Stimulated activated naive B cell treated with anti-CD40 and anti-IgM and Interleukin-4, amounts not matched to agents 10 μg/mL and 1 μg/mL and 100 μg/mL, for 72 hours (primary cell): ENCODE measurements at places on chromosomes 13 and 19.

DNA sequence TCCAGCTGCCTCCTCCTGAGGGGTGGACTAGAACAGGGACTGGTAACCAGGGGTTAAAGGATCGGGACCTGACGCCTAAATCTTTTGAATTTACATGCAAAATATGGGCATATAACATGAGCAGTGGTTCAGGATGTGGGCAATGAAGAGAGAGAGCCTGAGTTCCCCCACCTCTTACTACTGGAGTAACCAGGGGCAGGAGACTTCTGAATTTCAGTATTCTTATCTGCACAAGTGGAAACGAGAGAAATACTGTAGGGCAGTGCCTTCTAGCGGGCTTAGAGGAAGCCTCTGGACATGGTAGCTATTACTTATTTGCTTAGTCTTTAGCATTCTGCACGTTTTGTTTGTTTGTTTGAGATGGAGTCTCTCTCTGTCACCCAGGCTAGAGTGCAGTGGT, 26.3 kb downstream of the BCAT2 start:
- DNase-seq = no peak

DNA sequence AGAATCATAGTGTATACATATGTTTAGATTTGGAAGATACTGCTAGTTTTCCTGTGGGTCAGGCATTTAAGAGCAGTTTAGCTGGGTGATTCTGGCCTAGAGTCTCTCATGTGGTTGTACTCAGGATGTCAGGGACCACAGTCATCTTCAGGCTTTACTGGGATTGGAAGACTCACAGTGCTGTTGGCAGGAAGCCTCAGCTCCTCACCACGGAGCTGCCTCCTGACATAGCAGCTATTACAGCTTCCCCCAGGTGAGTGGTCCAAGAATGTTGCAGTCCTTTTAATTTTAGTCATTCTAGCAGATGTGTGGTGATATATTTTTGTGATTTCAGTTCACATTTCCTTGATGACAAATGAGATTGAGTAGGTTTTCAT, 16.9 kb upstream of the GPR18 start:
- no peak for DNase-seq

- DNase-seq = no peak
Measured at GRCh38 chr13:97999653-98000052, 46.2 kb downstream of the IPO5 start.

- no peak for DNase-seq
Measured at GRCh38 chr13:20426766-20427448, 98.8 kb downstream of the CRYL1 start.

- peak; percentile 46 for DNase-seq
Measured at GRCh38 chr13:51832471-51833152, 12.4 kb downstream of the TMEM272 start.

- no peak for DNase-seq
Measured at GRCh38 chr19:17499648-17500446, 11.6 kb upstream of the PGLS start.

DNA sequence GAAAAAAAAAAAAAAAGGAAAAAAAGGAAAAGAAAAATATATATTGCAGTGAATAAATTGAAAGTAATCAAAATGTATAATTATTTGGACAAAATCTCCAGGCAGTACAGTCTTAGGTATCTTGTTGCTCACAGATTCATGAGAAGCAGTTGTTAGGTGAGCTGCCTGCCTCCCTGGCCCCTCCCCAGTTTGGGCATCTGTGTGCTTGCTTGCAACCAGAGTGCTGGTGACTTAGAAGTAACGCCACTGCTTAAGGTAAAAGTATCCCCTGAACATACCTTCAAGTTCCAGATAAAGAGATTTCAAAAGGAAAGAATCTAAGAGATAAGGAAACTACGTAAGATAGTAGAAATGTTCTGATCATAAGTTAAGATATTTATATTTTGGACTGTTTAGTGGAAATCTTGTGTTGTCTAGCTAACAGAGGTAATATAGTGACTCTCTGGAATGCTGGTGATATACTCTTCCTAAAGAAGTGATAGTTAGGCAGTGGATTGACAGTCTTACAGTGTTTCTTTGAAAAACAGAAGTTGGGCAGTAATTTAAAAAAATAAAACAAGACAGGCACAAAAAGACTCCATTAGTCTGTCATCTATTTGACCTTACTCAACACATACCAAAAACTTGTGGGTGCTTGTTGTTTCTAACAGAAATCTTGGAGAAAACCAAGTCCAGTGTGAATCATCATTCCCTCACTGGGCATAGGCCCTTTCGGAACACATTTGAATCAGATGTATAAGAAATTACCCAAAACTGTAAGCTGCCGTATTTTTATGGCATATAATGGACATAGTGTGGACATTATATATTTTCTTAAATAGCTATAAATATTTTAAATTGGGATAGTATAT, 38.3 kb upstream of the KCTD4 start:
- no peak for DNase-seq

DNA sequence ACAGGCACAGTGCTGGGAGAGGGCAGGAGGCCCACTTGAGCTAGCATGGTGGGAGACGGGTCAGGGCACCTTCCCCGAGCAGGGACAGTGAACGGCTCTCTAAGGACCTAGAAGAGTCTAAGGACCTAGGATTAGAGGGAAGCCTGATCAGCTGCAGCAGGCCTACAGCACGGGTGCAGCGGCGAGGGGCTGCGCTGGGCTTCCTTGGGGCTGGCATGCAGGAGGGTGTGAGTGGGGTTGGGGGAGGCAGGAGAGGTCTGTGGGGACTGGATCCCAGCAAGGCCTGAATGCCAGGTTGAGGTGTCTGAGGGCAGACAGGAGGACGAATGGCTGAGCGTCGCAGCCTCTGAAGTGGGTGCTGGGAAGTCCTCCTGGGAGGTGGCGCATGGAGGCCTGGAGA, 3.6 kb downstream of the SCAF1 start:
- no peak for DNase-seq

GRCh38 chr19:4086411-4086867, 19.7 kb upstream of the ZBTB7A start:
- DNase-seq = no peak

DNA sequence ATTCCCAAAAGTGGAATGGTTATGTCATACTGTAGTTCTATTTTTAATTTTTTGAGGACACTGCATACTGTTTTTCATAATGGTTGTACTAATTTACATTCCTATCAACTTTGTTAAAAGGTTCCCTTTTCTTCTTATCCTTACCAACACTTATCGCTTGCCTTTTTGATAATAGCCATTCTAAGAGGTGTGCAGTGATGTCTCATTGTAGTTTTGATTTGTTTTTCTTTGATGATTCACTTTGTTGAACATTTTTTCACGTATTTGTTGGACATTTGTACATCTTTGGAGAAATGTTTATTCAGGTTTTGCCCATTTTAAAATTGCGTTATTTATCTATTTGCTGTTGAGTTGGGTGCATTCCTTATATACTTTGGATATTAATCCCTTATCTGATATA, 188.8 kb upstream of the SPRY2 start:
- no peak for DNase-seq
